ENCODE measurements at places on chromosomes 5 and 9. TPM values are rescaled to one million over a fixed set of nuclear protein-coding genes. Genes with fewer than 3 reads are reported as not detected.

CYLC2 gene
- not detected for total RNA-seq

HTR4 gene
- 0.49 TPM for total RNA-seq

PPP1R26 gene
- 27.3 TPM for total RNA-seq

GFRA3 gene
- total RNA-seq = not detected

SH3TC2 gene
- total RNA-seq = 0.49 TPM

NFIB gene
- 139 TPM for total RNA-seq

KCNV2 gene
- not detected for total RNA-seq

SLC46A2 gene
- total RNA-seq = not detected

IL7R gene
- 0.98 TPM for total RNA-seq

EGFLAM gene
- 4.2 TPM for total RNA-seq

DBH gene
- total RNA-seq = not detected

EGR1 gene
- total RNA-seq = 3.2 TPM

IFNK gene
- not detected for total RNA-seq

DNAJC18 gene
- total RNA-seq = 45.2 TPM

UNC13B gene
- 12.8 TPM for total RNA-seq

DIRAS2 gene
- 31.5 TPM for total RNA-seq

DRD1 gene
- total RNA-seq = 4.7 TPM

S1PR3 gene
- 9.6 TPM for total RNA-seq

HMHB1 gene
- total RNA-seq = not detected

BRD8 gene
- 44.5 TPM for total RNA-seq

IL5 gene
- total RNA-seq = not detected

ABLIM3 gene
- total RNA-seq = 13.3 TPM

CDH9 gene
- total RNA-seq = 10.3 TPM

PHF24 gene
- 25.6 TPM for total RNA-seq

SPATA31C1 gene
- not detected for total RNA-seq

NR2F1 gene
- total RNA-seq = 36.1 TPM

C1QTNF2 gene
- total RNA-seq = 1.7 TPM

TEX48 gene
- total RNA-seq = not detected

MOB3B gene
- 7.6 TPM for total RNA-seq

HMCN2 gene
- under 0.01 TPM for total RNA-seq

COMMD10 gene
- 22.1 TPM for total RNA-seq

PCDHA9 gene
- total RNA-seq = 12.3 TPM

GMCL2 gene
- not detected for total RNA-seq

RMRP gene
- 65,531 TPM for total RNA-seq

TNFSF15 gene
- total RNA-seq = under 0.01 TPM

CSF1R gene
- 6.4 TPM for total RNA-seq

GPR150 gene
- 0.25 TPM for total RNA-seq

SHROOM1 gene
- total RNA-seq = 2.2 TPM

PTGDS gene
- 103 TPM for total RNA-seq

MCIDAS gene
- total RNA-seq = not detected

PURA gene
- 13.3 TPM for total RNA-seq

ADAMTS2 gene
- total RNA-seq = 1.7 TPM

TNFSF8 gene
- total RNA-seq = 0.49 TPM

MTX3 gene
- total RNA-seq = 13.5 TPM

HRH2 gene
- total RNA-seq = 3.0 TPM

GOLGA1 gene
- total RNA-seq = 15.7 TPM

ROPN1L gene
- total RNA-seq = 2.0 TPM

All from temporal lobe (tissue), 4 donors.